Pulmonary artery endothelial cell (primary cell): ENCODE measurements at places on chromosomes 6 and 20. TPM values are rescaled to one million over a fixed set of nuclear protein-coding genes. Genes with fewer than 3 reads are reported as not detected.

- DNase-seq, result no peak
Measured at GRCh38 chr20:11234608-11235007, 560.8 kb upstream of the JAG1 start.

DNA sequence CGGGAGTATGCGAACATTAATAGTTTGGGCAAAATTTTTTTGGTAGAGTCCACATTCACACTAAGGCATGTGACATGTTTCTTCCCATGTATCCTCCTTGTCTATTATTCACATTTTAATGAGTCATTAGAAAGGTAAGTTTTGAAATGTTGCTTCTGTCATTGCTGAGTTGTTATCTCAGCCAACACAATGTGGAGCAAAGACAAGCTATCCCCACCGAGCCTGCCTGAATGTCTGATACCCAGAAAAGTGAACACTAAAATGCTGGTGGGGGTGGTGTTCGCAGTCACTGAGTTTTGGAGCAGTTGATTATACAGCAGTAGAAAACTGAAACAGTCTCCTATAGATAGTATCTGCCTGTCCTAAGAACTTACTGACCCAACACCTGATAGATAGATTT is 68.3 kb upstream of the ASF1A start:
- DNase-seq, result no peak

- peak; percentile 3 for DNase-seq
Measured at GRCh38 chr6:22062807-22063408, 233.9 kb downstream of the PRL start.

STX11 gene
- 9.4 and 12.9 TPM in 2 replicates for total RNA-seq

ERMARD gene
- 17.3 and 17.7 TPM in 2 replicates for total RNA-seq

- DNase-seq, result no peak
Measured at GRCh38 chr6:150875841-150876240, 10.3 kb downstream of the MTHFD1L start.

DNA sequence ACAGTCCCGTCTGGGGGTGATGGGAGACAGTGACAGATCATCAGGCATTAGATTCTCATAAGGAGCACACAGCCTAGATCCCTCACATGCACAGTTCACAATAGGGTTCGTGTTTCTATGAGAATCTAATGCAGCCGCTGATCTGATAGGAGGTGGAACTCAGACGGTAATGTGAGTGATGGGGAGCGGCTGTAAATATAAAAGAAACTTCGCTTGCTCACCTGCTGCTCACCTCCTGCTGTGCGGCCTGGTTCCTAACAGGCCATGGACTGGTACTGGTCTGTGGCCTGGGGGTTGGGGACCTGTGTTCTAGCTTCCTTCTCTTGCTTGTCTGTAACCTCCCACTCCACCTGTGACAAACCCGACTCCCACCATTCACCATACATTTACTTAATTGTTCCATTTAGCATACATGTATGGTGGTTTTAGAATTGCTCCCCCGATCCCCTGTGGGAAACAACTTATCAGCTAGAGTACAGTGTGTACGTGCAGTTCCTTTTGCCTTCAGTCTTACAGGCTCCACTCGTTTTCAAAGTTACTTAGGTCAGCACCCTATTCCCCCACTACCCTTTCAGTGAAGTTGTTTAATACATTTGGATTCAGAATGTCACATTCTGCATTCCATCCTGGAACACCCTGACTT is 4.0 kb downstream of the MANBAL start:
- no peak for DNase-seq

GRCh38 chr20:44835116-44835515 is 24.8 kb upstream of the RIMS4 start:
- no peak for DNase-seq

THBD gene
- 104 and 139 TPM in 2 replicates for total RNA-seq

GRCh38 chr20:43975096-43975768 is 60.6 kb downstream of the TOX2 start:
- DNase-seq, result no peak

- DNase-seq, result no peak
Measured at GRCh38 chr6:127177030-127177922, 58.8 kb downstream of the RSPO3 start.

DNA sequence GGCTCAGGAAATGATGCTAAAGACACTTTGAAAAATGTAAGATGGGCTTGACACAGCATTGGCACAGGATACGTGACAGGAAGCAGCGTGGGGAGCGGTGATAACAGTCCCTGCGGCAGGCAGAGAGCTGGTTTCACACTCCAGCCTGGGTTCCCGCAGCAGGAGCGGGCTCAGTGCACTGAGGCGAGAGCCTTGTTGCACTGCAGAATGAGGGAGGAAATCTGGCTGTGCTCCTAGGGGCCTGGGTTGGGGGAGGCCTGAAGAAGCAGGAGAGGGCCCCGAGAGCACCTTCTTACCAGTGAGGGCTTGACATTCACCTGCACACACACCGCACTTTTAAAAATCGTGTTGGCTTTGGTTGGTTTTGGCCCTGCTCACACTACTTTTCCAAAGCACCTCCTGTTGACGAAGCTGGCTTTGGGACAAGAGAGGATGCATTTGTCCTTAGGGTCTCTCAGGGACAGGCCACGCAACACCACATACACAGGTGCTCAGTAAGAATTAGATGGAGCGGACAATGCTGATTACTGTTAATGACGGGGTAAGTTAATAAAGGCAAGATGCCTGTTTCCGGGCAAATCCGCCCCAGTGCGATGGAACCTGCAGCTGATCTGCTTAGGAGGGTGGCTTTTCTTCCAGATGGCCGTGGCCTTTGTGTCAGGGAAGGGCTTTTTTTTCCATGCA is 49.4 kb upstream of the ARMC2 start:
- peak; percentile 19 for DNase-seq

DNA sequence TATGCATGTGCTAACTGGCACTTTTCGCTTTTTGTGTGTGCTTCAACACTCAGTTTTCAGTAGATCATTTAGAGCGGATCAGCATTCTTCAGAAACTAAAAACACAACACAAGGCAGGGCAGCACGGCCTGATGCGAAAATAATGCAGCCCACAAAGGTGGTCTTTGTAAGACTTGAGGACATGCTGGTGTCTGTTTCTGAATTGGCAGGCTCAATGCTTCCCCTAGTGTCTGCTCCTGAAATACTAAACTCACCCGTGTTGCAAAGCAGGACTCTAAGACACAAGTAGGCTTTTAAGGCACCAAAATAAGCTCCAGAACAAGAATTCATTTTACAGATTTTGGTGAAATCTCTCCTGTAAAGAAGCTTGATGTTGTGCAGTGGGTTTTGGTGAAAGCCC is 676.5 kb downstream of the TENT5A start:
- no peak for DNase-seq

CAPN11 gene
- 0.67 and 2.7 TPM in 2 replicates for total RNA-seq

DNA sequence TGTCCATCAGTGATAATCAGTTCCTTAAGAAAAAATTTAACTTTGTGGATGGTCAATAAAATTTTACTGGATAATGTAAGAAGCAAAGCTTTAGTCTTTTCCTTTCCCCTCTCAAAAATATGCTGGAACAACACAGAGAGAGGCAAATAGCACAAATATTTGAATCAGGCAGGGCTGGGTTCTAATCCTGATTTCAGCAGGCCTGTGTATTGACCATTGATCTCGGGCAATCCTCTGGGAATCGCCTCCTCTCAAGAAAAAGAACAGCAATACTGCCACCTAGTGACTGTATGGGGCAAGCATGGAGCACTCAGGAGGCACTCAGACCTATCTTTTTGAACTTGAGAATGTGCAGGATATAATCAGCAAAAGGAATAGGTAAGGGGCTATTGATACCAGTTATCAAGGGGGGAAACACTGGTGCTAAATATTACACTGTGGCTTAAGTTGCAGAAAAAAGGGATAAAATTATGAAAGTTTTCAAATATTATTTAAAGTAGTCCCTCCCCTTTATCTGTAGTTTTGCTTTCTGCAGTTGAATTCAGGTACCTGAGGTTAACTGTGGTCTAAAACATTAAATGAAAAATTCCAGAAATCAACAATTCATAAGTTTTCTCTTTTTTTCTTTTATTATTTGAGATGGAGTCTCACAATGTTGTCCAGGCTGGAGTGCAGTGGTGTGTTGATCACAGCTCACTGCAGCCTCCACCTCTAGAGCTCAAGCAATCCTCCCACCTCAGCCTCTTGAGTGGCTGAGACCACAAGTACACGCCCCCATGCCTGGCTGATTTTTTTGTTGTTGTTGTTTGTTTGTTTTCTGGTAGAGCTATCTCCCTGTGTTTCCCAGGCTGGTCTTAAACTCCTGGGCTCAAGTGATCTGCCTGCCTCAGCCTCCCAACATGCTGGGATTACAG is 91.8 kb upstream of the NHSL1 start:
- DNase-seq, result peak; percentile 41

DNA sequence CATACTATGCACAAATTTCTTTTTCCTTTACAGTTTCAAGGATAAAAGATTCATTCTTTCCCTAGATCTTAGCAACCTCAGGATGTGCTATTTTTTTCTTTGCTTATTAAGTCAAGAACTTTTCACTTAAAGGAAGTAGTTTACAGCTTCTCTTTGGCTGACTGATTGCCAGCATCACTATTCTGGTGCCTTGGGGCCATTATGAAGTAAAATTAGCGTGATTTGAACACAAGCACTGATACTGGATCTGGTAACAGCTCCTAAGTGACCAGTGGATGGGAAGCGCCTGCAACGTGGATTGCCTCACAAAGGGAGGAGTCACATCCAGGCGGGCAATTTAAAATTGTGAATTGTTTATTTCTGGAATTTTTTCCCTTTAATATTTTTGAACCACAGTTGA is 147.1 kb downstream of the ARID1B start:
- no peak for DNase-seq

- no peak for DNase-seq
Measured at GRCh38 chr6:104862456-104862855, 2.7 kb upstream of the HACE1 start.

DNA sequence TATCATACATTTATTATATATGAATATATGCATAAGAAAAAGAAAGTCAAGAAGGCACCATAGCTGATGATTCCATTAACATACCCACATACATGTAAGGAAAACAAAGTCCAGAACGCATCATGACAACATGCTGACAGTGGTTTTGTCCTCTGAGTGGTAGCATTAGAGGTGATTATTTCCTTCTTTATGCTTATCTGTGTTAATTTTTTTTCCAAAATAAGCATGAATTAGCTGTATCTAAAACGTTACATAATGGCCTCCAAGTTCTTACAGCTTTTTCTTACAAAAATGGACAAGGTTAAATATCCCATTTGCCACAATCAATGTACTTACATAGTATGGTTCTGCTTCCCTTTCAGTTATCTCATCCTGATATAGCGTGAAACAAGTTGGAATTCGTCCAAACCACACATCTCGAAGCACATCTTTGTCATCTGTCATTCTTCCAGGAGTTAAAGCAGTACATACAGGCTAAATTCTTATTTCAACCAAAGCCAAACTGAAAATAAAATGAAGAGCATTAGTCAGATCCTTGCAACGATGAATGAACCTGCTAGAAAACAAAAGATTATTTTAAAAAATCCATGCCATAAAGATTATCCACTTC is 9.7 kb downstream of the ATG5 start:
- no peak for DNase-seq
